Activated T-helper 9 cell treated with anti-CD3 and anti-CD28 coated beads, Interleukin-2, amount 50 U/mL, for 16 hours (primary cell): ENCODE measurements at places on chromosomes 12 and 14.

DNA sequence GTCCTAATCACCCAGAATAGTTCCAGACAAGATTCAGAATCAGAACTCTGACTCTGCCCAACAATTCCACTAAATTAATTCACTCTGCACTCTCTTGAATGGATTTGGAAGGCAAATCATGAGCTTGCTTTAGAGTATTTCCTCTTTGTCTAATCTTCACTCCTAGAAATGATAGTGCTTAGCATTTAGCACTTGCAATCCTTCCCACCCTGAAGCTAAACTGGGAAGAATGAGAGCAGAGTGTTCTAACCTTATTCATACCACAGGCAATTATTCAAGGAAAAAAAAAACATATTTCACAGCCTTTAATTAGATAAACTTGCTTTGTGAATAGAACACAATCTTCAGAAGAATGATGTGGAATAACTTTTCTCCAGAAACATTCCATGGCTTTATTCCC lies 264.6 kb downstream of the PAWR start:
- no peak for DNase-seq

GRCh38 chr14:90610346-90611040 lies 205.7 kb downstream of the TTC7B start:
- DNase-seq, result no peak

DNA sequence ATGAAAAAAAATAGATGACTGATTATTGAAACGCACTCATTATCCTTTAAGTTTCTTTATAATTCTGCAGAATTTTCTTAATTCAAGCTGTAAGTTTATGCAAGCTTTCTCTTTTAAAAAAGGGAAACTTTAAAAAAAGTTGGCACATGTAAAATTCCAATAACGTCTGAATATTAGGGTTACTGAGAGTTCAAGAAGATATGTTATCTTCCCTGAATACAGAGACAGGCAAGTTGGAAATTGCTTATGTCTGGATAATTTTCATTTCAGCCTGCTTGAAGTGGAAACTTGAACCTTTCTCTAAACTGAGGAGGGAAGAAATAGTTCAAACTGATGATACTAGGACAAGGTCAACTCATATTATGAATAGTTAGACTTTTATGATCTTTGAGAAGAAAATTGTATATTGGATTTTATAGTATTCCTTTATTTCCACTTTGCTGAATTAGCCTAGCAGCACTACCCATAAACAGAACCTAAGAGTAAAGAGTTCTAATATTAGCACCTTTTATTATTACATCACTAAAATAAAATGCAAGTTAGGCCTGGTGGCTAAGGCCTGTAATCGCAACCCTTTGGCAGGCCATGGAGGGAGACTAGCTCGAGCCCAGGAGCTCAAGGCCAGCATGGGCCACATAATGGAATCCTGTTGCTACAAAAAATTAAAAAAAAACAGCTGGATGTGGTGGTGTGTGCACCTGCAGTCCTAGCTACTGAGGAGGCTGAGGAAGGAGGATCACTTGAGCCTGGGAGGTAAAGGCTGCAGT lies 288.0 kb downstream of the TRHDE start:
- DNase-seq, result no peak

GRCh38 chr12:113439606-113440030 lies 17.4 kb downstream of the SDSL start:
- no peak for DNase-seq

DNA sequence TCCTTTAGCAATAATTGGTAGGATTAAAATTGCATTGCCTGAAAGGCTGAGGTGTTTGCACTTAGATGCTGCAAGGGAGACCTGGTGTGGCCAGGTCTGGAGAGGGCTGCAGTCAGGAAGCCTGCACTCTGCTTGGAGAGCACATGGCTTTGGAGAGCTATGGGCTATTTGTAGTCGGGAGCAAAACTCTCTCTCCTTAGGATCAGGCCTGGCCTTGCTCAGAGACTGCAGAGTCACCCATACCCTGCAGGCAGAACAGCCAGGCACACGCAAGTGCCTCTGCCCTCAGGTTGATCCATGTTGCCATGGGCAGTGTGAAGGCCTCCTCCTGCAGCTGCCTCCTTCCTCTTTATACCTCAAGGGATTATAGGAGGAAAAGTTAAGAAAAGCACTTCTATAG lies 26.8 kb downstream of the CKB start:
- DNase-seq, result no peak

DNA sequence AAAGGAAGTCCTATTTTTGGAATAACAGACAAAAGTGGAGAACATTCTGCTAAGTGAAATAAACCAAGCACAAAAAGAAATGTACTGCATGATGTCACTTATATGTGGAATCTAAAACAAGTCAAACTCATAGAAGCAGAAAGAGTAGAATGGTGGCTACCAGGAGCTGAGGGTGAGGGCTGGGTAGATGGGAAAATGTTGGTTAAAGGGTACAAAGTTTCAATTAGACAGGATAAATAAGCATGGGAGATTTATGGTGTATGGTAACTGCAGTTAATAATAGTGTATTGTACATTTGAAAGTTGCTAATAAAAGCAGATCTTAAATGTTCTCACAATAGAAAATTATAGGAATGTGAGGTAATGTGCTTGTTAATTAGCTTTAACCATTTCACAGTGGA lies 12.8 kb downstream of the LUM start:
- no peak for DNase-seq

DNA sequence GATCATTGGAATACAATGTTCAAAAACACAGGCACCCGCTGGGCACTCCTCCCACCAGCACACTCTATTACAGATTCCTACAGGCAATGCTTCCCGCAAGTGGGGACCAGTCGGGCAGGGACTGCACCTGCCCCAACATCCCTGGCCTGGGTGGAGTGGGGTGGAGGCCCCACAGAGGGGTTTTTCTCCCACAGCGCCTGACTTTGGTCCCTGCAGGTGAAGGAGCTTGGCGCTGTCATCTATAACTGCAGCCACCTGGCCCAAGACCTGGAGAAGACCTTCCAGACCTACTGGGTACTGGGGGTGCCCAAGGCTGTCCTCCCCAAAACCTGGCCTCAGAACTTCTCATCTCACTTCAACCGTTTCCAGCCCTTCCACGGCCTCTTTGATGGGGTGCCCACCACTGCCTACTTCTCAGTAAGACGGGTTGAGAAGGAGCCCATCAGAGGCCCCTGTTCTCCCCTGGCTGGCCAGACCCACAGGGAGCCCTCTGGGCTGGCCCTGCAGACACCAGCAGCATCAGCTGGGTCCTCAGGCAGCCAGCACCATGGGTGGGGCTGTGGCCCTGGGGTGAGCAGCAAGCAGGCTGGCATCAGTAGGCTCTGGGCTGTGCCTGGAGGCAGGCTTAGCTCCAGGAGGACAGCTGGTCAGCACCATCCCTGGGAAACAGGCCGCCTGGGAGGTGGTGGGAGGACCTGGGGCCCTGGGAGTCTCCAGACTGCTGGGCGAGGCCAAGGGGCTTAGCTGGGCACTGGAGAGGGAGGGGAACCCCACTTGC lies 6.0 kb downstream of the PLD4 start:
- no peak for DNase-seq

DNA sequence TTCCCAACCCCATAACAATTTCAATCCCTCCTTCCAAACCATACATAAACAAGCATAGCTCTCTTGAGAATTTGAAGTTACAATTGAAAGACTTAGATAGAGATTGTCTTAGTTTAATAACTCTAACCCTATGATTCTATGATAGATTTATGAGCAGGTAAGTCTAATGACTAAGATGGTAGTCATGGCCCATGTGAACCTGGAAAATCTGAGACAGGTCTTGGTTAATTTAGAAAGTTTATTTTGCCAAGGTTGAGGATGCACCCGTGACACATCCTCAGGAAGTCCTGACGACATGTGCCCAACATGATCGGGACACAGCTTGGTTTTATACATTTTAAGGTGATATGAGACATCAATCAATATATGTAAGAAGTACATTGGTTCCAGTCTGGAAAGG lies 248.8 kb downstream of the KCNH5 start:
- DNase-seq, result no peak

- DNase-seq, result no peak
These were observed 348.5 kb upstream of the DDHD1 start for GRCh38 chr14:53501361-53502211.

GRCh38 chr14:81023095-81023710 lies 67.8 kb downstream of the TSHR start:
- no peak for DNase-seq

GRCh38 chr14:36493761-36494160 lies 26.3 kb downstream of the NKX2-1 start:
- no peak for DNase-seq

DNA sequence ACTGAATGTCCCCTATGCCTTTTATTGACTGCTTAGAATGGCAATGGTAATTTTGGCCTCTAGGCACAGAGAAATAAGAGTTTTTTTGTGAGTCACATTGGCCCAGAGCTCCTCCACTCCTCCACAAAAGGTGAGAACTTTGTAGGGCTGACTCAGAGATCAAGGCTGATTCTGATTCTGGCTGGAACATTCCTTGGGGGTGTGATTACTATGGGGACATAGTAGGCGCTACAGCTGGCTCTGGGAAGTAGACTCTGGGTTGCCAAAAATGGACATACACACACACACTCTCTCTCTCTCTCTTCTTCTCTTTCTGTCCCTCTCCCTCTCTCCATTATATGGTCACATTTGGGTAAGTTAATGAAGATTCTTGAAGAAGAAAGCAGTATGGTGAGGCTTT lies 174.6 kb upstream of the DDHD1 start:
- no peak for DNase-seq

GRCh38 chr14:21070610-21071224 lies 613 bp downstream of the ARHGEF40 start:
- no peak for DNase-seq

DNA sequence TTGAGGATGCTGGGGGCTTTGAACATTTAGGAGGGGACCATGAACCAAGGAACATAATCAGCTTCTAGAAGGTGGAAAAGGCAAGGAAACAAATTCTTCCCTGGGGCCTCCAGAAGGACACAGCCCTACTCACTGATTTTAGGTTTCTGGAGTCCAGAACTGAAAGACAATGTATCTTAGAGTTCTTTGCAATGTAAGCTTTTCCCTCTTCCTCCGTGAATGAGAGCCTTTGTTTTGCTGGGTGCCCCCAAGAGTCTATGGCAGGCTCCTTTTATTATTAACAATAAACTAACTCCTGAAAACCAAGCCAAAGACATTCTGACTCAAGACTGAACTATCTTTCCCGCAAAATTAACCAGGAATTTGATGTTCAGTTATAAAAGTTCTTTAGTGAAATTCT lies 204.1 kb downstream of the STXBP6 start:
- no peak for DNase-seq

- no peak for DNase-seq
These were observed 100.6 kb upstream of the TBX3 start for GRCh38 chr12:114784526-114784925.
